ENCODE measurements at places on chromosomes 3 and 15.

DNA sequence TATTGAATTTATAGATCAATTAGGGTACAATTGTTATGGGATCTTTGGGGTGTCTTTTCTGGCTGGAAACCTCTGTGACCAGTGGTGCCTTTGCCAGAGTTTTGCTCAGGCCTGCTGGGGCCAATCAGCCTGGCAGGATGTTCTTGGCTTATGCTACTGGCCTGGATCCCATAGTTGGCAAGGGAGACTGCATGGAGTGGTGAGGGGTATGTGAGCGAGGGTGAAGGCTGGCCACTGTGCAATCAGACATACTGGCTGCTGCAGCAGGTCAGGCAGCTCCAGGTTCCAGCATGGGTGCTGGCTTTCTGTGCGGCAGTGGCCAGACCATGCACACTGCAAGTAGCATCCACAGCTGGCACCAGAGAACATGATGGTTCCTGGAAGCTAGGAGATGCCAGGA, 1053.2 kb upstream of the GBE1 start:
- ATAC-seq, result no peak

DNA sequence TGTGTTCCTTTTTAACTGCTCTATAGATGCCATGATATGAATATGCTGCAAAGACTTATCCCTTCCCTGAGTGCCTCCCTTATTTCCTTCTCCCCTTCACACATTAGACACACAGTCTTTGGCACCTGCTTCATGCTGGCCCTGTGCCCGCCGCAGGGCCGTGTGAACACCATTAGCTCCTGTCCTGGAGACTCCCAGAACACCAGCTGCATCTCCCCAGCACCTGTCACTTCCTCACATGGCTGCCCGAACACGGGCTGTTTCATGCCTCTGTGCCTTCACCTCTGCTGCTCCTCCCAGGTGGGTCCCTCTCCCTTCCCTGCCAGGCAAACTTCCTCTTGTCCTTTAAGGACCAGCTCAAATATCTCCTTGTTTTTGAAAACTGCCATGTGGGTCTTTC, 40.5 kb upstream of the SEC13 start:
- ATAC-seq, result no peak

- no peak for ATAC-seq
Measured at GRCh38 chr3:72890166-72890925, 2.5 kb downstream of the GXYLT2 start.

- ATAC-seq, result no peak
Measured at GRCh38 chr3:152496286-152496685, 227.6 kb downstream of the MBNL1 start.

GRCh38 chr15:42732095-42732827, 4.7 kb downstream of the CDAN1 start:
- no peak for ATAC-seq

- ATAC-seq, result no peak
Measured at GRCh38 chr3:43203022-43203421, 83.3 kb upstream of the SNRK start.
